ENCODE measurements at places on chromosomes 2 and 18. TPM values are rescaled to one million over a fixed set of nuclear protein-coding genes. Genes with fewer than 3 reads are reported as not detected.

The SKA1 gene
- total RNA-seq: 0.39 TPM

The LHCGR gene
- not detected for total RNA-seq

The ABI2 gene
- 25.2 TPM for total RNA-seq

The NEB gene
- 1.7 TPM for total RNA-seq

The NT5C1B gene
- total RNA-seq: not detected

The CAVIN2 gene
- total RNA-seq: 6.1 TPM

The SERPINB2 gene
- total RNA-seq: 0.45 TPM

The MYO3B gene
- not detected for total RNA-seq

The BARD1 gene
- 11.1 TPM for total RNA-seq

The SKOR2 gene
- not detected for total RNA-seq

The SMYD1 gene
- total RNA-seq: not detected

The TGFA gene
- 1.9 TPM for total RNA-seq

GRCh38 chr2:164593541-164593940 lies 27.7 kb downstream of the GRB14 start:
- DNase-seq: no peak

GRCh38 chr2:31235504-31235902 lies 1.6 kb downstream of the EHD3 start:
- DNase-seq: no peak

- DNase-seq: no peak
Measured at GRCh38 chr18:46565256-46565655, 91.8 kb downstream of the LOXHD1 start.

- no peak for DNase-seq
Measured at GRCh38 chr18:9792565-9793245, 84.6 kb downstream of the RAB31 start.

- no peak for DNase-seq
Measured at GRCh38 chr2:64295326-64296139, 151.3 kb upstream of the PELI1 start.

- DNase-seq: no peak
Measured at GRCh38 chr2:216281876-216282275, 90.4 kb downstream of the MARCHF4 start.

- no peak for DNase-seq
Measured at GRCh38 chr18:5309888-5310470, 14.5 kb upstream of the ZBTB14 start.

- DNase-seq: no peak
Measured at GRCh38 chr2:44186810-44187209, 18.1 kb downstream of the PPM1B start.

GRCh38 chr2:2291500-2292260 lies 39.4 kb downstream of the MYT1L start:
- no peak for DNase-seq

GRCh38 chr2:118088051-118089024 lies at the start of gene INSIG2:
Gene INSIG2, plus strand, starts transcription at chr2:118088471. Its CDS starts 8,086 bp downstream, at chr2:118096557.
- peak; percentile 81 for DNase-seq

DNA sequence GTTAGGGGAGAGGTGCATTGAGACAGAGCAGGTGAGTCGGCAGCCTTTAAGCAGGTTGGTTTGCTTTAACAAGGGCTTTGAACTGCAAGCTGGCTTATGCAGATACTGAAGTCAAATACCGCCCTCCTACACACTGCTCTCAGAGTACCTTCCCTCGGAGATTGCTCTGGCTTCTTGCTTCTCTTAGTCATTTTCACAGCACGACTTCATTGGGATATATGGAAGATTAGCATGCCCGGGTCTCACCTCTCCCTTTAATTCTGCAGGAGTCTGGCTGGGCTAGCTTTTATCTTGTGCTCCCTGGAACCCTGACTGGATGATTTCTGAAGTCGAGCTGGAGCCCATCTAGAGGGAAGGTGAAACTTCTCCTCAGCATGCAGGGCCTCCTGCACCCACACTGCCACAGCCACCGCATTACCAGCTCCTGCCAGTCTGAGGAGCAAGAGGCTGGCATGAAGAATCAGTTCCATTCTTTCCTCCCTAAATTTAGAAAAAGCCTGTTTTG lies 395.5 kb upstream of the HNRNPA3 start:
- DNase-seq: no peak

GRCh38 chr2:133418671-133419070 lies 149.6 kb downstream of the NCKAP5 start:
- DNase-seq: no peak

DNA sequence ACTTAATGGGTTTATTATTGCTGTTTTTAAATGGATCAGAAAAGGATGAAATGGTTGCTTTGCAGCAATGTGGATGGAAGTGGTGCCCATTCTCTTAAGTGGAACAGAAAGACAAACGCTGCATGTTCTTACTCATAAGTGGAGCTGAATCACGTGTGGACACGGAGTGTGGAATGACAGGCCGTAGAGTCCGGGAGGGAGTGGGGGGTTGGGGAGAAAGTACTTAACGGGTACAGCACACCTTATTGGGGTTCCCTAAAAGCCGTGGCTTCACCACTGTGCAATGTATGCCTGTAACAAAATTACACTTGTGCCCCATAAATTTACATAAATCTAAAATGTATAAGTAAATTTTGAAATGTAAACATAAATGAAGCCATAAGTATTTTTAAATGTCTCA lies 64.0 kb upstream of the CTDP1 start:
- DNase-seq: no peak

GRCh38 chr18:37565977-37566478 lies 430 bp upstream of the CELF4 start:
- no peak for DNase-seq

DNA sequence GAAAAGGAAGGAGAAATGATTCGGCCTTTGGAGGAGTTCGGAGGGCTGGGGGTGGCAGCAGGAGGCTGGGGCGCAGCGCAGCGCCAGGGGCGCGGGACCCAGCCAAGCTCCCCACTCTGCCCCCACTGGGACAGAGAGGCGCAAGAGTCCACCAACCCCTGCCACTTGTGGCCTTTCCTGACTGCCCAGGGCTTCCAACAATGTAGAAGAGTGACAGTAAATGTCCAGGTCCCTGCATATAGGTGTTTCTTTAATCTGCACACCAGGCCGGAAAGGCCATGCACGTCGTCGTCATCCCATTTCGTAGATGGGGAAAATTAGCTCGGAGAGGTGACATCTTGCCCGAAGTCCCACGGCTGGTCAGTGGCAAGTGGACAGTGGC lies 96.6 kb downstream of the INHBB start:
- no peak for DNase-seq

DNA sequence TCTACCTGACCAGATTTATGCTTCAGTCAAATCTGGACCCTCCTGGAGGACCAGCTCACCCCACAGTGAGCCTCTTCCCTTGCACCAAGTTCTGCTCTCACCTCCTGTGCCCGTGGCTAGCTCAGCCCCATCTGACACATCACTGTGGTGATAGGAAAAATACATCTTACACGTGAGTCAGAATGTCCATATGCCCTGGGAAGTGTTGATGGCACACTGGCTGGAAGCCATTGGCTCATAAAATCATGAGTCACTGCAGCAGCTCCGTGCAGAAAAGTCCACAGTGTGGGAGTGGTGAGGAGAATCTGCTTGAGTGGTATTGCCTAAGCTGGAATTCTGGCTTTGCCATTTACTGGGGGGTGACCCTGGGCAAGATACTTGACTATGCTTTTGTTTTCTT lies 42.6 kb upstream of the RAPGEF4 start:
- DNase-seq: no peak
